ENCODE measurements at places on chromosomes 4 and X.

GRCh38 chrX:72003811-72004750 lies 93.4 kb downstream of the NHSL2 start:
- DNase-seq = no peak

GRCh38 chr4:172989984-172990820 lies 178.4 kb upstream of the GALNT7 start:
- DNase-seq = no peak

DNA sequence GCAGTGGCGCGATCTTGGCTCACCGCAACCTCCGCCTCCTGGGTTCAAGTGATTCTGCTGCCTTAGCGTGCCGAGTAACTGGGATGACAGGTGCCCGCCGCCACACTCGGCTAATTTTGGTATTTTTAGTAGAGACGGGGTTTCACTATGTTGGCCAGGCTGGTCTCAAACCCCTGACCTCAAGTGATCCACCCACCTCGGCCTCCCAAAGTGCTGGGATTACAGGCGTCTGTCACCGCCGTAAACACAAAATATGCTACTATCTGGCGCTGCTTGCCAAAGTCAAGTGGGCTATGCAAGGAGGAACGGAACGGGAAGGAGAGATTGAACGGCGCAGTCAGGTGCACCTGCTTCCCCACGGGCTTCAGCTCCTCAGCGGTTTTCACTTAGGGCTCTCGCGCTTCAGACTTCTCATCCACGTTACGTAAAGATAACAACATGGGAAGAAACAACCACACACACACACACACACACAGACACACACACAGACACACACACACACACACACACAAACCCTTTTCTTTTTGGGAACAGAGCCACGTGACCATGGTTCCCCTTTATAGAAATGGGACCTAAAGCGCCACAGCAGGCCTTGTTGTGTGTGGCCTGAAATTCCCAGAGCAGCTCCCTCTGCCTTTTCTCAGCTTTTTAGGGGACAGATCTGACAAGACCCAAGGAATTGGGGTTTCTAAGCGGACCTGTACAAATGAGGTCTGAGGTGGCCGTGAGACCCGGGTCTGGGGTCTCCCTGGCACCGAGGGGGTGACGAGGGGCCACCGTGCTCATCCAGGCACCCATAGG lies 1.5 kb downstream of the P2RY8 start:
- DNase-seq = no peak

DNA sequence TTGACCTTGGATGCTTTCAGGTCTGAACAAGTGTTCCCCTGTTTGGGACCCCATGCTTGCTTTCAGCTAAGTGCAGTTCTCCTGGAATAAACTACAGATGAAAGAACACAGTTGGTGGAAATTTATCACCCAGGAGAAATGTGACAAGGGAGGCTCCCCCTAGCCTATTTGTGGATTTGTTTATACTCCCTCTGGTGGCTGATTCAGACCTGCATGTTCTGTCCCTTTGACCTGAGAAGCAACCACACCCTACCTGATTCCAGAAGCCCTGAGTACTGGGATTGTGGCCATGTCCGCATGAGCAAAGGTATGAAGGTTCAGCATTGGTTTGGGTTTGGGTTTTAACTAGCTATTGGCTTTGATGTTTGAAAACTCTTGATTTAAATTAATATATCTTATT lies 440.9 kb downstream of the MID1IP1 start:
- no peak for DNase-seq

- no peak for DNase-seq
Observed at GRCh38 chrX:43861750-43862149, 20.5 kb downstream of the MAOB start.

DNA sequence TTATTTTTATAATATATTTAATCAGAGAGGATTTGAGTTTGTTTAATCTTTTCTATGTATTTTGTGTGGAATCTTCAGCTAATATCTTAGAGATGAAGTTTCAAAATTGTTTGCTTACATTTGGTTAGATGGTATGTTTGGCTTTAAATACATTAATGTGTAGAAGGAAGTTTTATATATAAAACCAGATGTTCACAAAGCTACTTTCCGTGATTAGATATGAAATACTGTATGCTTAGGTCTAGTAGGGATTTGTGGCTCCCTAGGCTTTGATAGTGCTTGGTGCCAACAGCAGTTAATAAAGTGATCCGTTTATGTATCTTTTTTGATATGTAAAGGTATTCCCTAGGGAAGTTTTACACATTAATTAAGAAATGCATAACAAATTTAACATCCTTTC lies 223.0 kb downstream of the ARHGAP10 start:
- no peak for DNase-seq

- no peak for DNase-seq
Observed at GRCh38 chr4:8368061-8368481, 72.5 kb downstream of the ACOX3 start.

GRCh38 chrX:124940531-124940930 lies 379.1 kb upstream of the TEX13C start:
- no peak for DNase-seq

DNA sequence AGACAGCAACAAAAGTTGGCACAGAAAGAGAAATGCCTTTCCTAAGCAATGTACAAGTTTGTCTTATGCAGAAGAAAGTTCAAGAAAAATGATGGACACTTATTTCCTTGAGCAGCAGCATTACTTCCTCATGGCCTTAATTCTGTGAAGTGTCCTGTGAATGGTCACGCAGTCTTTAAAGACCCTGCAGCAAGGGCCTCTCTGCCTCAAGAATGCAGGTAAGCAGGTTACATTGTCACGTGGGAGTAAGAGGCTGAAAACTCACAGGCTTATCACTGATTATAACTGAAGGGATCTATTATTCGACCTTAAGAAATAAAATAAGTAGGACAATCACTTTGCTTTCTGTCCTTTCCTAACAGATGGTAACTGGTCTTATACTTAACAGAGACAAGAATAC lies 109.1 kb downstream of the ATP8A1 start:
- DNase-seq = no peak

- no peak for DNase-seq
Observed at GRCh38 chr4:164023214-164023613, 528.7 kb downstream of the TMA16 start.

- DNase-seq = no peak
Observed at GRCh38 chrX:154548028-154548316, 552 bp downstream of the IKBKG start.

DNA sequence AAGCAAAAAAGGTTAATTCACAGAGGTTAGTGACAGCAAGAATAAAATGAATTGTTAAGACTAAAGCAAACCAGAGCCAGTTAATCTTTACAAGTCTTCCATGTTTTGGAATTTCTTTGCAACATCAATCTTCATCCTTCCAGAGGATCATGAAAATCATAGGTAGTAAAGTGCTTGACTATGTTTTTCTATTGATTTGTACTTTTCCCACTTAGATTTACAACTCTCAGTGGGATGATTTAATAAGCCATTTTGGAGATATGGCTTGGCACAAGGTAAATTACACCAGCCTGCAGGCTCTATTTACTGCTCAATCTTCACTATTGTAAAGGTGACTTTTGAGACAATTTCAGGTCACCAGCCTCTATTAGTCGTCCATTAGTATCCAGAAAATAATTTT lies 26.5 kb downstream of the MSL3 start:
- no peak for DNase-seq

GRCh38 chr4:148412460-148412994 lies 29.7 kb downstream of the NR3C2 start:
- no peak for DNase-seq

DNA sequence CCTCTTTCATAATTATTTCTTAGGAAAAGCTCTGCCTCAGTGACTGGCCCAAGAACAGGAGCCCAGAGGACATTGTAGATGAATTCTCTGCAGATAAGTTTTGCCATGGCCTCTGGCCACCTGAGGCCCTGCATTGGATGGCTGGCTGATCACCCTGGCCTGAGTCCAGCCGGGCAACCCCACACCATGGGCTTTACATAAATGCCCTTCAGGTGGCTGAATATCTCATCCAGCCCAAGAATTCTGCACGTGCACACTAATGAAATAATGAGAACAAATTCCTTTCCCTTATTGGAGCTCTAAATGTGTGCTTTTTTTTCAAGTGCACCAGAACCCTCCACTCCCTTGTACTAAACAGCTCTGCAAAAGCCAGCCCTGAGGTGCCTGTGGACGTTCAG lies 65.7 kb downstream of the IRF2 start:
- DNase-seq = no peak

- DNase-seq = no peak
Observed at GRCh38 chr4:40124690-40125089, 68.0 kb downstream of the N4BP2 start.

DNA sequence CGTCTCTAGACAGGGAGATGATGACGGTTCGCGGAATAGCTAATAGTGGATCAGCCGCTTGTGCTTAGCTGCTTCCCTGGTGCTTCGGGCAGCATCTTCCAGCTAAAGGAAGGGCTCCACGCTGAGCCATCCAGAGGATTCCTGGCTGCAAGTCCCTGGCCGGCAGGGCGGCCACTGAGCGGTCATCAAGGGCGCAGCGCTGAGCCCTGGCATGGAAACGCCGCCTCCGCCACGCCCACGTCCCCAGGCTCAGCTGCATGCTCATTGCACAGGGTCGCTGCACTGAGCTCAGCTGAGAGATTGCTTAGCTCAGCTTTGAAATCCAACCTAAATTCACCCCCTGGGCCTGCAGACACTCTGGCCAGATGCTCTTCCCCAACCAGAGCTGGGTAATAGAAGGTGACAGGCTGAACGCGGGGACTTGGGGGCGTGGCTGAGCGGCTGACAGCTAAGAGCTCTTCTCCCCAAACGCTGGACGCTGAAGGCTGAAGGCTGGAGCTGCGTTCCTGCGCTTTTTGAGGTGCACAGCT lies 118.2 kb upstream of the KIT start:
- no peak for DNase-seq
